ENCODE measurements at places on chromosomes 3 and 15.

DNA sequence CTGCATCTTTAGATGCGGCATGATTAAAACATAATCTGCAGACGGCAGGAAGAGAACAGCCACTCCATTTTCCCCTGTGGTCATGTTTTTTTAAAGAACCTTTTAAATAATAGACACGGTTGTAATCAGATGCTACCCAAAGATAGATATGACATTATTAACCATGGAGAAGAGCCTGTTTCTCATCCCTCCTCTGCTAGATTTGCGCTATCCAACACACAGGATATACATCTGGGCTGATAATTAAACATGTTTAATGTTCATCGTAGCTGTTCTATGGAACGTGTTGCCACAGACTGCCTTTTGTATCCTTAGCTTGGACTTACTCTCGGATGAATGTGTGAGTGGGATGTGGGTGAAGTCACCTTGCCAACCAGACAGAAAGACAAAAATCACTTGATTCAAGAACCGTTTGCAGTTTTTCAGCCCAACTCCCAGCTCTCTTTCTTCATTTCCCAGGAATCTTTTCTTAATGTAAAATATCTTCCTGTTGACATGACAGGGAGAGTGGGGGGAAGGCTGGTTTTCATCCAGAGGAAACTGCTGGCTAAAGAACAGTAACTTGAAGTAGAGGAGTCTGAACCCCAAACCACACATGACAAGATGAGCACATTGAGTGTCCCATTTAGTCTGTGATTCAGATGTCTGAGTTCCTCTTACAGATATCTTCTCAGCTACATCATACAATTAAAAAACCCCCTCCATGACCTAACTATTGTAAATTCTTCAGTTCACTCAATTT is 118.6 kb upstream of the PRICKLE2 start:
- no peak for DNase-seq

DNA sequence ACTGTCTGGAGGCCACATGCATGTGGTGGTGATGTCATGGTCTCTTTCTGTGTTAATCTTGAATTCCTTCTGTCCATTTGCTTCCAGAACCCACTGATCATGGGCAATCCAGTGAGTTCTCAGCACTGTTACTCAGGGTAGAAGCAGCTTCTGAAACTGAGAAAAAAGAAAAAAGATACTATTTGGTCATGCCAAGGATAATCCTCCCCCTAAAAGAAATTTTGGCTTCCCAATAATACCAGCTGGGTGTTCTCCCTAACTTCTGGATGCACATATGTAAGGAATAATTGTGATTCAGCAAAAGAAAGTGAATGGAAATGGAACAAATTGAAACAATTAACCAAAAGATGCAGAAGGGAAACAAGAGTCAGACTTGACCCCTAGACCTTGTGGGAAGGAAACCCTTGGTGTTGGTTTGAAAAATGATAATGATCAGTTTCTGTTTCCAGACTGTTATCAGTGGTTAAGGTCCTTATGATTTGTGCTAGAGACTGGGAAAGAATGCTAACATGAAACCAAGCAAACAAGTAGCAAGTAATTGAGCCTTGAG is 92.3 kb downstream of the RBMS3 start:
- DNase-seq, result no peak

DNA sequence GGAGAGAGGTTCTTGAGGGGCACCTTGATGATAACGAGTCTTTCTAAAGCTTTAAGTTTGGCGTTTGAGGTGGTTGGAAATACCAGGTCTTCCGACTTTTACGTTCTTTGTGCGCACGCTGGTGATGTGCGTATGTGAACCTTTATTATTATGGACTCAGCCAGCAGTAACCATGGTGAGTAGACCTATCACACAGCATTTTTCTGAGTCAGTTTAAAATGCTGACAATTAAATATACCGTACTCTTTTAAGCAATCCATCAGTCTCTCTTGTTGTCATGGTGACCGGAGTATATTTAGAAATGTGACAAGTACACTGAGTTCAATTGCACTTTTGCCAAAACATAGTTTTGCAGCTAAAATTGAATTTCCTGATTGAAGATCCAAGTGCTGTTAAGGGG is 172.2 kb downstream of the LPP start:
- DNase-seq, result no peak

GRCh38 chr3:100536093-100536492 is 43.7 kb downstream of the TMEM45A start:
- DNase-seq, result no peak

DNA sequence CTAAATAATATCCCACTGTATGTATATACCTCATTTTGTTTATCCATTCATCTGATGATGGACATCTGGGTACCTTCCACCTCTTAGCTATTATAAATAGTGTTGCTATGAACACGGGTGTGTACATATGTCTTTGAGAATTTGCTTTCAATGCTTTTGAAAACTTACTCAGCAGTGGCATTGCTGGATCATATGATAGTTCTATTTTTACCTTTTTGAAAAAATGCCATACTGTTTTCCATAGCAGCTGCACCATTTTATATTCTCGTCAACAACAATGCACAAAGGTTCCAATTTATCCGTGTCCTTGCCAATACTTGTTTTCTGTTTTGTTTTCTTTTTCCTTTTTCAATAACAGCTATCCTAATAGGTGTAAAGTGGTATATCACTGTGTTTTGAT is 77.1 kb downstream of the PEAK1 start:
- no peak for DNase-seq

- DNase-seq, result no peak
Observed at GRCh38 chr3:122493296-122493695, 21.4 kb downstream of the KPNA1 start.

DNA sequence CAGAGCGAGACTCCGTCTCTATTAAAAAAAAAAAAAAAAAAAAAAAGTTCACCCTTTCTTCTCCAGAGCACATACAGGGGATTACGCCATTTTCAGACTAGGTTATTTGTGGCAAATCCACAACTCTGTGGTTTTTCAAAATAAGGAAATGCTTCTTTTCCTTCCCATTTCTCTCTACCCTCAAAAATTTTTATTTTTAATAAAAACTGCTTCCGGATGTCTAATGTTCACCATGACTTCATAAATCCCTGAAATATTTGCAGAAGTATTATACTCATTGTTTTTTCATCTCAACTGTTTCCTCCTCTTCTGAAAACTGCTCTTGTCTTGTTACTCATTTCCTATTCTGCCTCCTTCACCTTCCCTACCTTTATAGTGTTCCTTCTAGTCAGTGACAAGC is 45.0 kb upstream of the SLC12A8 start:
- DNase-seq, result no peak

DNA sequence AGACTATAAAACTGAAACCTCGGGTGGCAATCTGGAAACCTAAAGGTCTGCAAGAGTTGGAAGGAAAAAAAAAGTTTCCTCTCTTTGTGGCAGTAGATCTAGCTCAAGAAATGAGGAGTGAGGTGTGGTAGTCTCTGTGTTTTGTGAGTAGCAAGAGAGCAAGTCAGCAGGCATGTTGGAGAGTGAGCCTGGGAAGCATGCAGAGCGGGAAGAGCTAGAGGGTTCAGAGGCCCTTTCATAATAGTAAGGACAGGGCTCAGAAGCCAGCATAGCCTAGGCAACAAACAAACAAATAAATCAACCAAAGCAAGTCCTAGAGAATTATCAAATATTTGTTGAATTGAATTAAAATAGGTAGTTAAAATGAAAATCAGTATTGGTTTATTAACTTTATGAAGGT is 189.7 kb upstream of the CBLB start:
- DNase-seq, result no peak

- DNase-seq, result no peak
Observed at GRCh38 chr3:117692416-117692995, 982.9 kb downstream of the TUSC7 start.

- DNase-seq, result peak; percentile 69
Observed at GRCh38 chr3:72244396-72244795, 459.4 kb upstream of the PROK2 start.

DNA sequence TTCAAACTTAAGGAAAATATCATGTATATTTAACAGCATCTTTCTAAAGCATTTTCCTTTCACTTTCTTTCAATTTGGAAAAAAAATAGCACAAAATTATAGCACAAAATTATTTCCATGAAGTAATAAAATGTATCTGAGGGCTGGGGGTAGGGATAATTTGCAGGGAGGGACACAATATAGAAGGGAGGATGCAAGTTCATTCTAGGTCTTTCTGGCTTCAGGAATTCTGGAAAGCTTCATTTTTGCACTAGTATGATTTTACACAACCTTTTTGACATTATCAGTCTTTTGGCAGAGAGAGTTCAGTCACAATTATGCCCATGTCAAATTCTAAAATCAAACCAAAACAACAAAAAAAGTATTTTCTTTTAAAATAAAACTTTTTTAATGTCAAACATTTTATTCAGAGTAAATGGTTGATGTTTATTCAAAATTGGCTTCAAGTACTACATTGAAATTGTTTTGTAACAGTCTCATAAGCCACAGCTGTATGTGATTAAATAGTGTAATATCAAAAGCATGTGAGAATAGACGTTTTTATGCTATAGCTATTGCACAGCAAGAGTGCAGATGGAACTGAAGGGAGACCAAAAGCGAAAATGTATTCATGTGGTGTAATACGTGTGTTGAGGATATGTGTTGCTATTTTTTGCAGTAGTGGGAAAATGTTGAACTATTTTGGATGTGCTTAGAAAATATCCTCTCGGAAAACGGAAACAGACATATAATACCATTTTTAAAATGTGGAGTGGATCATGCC is 5.8 kb downstream of the RBMS3 start:
- no peak for DNase-seq

DNA sequence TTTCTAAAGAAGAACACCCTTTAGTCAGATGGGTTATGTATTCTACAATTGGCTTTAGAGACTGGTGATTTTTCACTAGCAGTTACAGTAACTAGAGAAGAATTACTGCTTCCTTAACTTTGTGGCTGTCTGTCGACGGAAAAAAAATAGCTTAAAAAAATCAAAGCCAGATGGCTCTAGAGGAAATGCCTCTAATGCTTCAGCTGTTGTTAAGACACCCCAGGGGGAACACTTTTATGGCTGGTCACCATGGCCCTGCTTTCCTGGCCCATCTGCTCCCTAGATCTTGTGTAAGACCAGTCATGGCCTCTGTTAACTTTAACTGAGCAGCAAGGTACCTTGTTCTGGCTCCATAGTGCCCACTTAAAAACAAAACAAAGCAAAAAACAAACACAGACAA is 198.6 kb upstream of the PLSCR5 start:
- DNase-seq, result no peak

DNA sequence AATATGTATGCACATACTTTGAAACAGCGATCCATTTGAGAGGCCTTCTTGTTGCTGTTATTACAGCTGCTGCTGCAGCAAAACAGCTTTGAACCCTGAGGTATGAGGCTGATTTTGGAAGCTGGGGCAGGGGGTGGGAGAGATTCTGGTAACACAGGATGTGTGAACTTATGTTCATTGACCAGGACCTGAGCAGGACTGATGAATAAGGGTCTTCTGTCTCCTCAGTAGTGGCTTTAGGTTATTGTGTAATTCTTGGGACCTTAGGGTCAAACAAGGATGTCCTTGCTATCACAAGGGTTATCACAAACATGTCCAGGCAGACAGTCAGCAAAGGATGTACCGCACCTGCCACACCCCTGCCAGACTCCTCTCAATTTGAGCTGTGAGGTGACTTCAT is 41.6 kb downstream of the CTDSPL start:
- no peak for DNase-seq

- no peak for DNase-seq
Observed at GRCh38 chr3:124663690-124664089, 66.6 kb upstream of the UMPS start.

- DNase-seq, result peak; percentile 60
Observed at GRCh38 chr3:42732829-42733459, 30.3 kb upstream of the HHATL start.

Data from mesenteric fat pad (tissue), 1 donor.